ENCODE measurements at places on chromosomes 11 and 22.
A peak's percentile ranks its signal among the peaks of the same experiment; 100 is the strongest.

DNA sequence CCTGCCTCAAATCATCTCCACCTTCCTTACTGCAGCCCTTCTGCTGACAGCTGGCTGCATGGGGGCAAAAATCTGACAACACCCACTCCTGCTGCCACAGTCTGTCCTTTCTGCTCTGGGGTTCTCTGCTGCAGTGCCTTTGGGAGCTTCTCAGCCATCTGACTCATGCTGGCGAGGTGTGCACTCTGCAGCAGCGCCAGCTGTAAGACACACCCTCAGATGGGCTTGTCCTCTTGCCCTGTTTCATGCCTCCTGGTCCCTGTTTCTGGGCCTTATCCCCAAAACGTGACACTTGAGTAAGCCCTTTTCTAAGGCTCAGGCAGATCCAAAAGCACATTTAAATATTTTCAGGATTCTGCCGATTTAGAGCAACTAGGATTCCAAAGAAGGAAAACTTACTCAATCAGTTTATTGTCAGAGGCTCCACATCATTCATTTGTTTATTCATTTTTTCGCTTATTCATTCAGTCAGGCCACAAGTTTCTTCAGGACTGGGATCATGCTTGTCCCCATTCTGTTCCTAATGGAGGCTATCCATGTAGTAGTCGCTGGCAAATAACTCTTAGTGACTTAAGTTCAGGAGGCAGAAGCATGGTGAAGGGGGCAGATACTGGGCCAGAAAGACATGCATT is 60.2 kb downstream of the SMIM38 start:
- no peak for DNase-seq

- no peak for DNase-seq
These were observed 2.2 kb downstream of the TUT1 start for GRCh38 chr11:62588966-62589637.

GRCh38 chr22:23069502-23070357 is 589 bp upstream of the GNAZ start:
- DNase-seq = peak; percentile 91

GRCh38 chr22:46096706-46097230 is 53.6 kb upstream of the PPARA start:
- DNase-seq = no peak

DNA sequence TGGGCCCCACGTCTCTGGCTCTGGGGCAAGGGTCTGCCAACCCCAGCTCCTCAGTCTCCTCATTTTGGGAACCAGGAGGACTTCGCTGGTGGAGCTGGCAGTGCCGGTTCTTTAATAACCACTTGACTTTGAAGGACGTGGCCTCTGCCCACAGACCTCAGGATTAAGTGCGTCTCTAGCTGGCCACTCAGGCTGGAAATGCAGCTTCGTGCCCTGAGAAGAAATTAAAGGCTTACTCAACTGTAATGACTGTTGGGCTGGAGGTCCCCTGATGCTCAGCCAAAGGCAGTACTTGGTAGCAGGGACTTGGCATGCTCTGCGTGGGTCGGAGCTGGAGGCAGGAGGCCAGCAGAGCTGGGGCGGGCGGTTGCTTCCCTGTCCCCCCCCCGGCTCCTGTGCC is 16.7 kb upstream of the PARVG start:
- DNase-seq = no peak

DNA sequence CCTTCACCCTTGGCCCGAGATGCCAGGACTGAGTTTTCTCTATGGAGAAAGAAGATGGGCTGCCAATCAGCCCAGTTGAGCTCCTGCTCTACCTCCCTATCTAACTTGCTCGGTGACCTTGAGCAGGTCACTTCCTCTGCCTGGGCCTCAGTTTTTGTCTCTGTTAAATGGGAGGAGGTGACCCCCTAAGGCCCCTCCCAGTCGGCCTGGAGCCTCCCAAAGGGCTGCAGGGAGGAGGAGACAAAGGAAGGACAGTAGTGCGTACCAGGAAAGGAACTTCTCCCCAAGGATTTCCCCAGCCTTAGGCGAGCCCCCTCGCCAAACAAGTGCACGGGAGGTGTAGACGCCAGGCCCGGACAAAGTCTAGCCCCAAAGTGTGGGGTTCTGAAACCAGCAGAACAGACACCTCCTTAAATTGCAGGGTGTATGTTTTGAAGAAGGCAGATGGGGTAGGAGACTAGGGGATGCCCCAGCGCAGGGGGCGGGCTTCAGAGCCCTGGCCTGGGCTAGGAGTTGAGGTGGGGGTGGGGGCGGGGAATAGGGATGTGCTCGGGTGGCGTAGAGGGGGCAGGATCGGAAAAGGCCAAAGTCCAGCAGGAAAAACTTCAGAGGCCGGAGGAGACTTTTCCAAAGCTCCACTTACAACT is 1.0 kb downstream of the CBX7 start:
- DNase-seq = no peak

- DNase-seq = no peak
These were observed 23.3 kb downstream of the DKK3 start for GRCh38 chr11:11985016-11985715.

DNA sequence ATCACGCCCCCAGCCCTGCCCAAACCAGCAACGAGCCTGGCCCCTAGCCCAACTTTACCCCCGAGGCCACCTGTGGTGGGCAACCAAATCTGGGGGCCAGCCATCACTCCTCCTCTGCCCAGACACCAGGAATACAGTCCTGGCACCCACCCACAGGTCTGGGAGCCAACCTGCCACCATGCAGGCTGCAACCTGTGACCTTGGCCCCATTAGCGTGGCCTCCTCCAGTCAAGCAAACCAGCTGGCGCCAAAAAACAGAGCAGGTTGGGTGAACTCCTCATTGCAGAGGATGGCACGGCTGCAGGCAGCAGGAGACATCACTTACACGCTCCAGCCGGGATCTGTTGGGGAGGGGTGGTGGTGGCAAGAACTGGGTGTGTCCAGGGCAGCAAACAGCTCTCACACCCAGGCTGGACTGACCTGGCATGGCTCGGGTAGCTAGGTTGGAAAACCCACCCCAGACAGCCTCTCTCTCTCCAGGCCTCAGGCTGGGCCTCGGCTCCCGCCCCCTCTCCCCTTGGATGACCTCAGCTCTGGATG is 65.5 kb upstream of the TCF20 start:
- no peak for DNase-seq

DNA sequence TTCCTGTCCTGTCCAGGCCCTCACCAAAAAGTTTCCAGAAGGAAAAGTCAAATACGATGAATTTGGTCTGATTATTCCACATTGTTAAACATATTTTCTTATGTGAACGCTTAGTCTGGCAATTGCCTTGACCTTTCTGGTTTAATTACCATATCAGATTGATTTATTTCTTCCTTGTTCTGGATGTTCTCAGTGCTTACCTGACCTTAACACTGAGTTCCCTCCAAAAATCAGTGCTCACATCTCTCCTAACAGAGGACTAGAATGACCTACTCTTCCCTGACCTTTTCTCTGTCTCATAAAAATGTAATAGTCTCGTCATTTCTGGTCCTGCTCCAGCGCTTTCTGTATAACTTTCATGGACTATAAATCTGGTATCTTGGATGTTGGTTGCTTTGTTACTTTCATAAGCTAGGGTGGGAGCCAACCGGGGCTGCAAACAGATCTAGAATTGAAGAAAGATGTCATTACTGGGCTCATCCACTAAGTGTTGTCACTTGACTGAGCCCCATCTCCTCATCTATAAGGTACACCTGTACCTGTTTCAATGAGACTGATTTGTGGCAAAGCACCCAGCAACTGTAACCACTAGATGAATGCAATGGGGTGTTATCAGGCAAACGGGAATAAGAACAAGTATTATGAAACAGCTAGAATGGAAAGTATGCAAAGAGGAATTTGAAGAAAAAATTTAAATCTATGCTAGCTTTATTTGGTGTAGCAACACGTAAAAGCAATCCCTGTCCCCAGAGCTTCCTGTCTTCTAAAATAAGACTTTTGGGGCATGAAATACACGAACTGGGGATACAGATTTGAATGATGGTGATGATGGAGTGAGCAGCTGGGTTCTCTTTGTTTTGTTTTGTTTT is 2.4 kb downstream of the FADS2 start:
- DNase-seq = no peak

DNA sequence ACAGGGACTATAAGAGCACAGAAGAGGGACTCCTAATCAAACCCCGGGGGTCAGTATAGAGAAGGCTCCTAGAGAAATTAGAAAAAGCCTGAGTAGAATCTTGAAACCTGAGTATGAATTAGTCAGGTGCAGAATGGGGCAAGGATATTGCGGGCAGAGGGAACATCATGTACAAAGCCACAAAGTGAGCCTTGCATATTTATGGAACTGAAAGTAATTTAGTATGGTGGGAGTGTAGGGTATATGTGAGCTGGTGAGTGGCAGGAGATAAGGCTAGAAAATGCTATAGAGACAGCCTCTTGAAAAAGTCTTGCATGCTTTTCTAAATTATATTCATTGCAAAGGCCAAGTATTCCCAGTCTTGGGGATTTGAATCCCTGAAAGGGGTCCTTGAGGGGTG is 93.7 kb downstream of the STIM1 start:
- DNase-seq = no peak

DNA sequence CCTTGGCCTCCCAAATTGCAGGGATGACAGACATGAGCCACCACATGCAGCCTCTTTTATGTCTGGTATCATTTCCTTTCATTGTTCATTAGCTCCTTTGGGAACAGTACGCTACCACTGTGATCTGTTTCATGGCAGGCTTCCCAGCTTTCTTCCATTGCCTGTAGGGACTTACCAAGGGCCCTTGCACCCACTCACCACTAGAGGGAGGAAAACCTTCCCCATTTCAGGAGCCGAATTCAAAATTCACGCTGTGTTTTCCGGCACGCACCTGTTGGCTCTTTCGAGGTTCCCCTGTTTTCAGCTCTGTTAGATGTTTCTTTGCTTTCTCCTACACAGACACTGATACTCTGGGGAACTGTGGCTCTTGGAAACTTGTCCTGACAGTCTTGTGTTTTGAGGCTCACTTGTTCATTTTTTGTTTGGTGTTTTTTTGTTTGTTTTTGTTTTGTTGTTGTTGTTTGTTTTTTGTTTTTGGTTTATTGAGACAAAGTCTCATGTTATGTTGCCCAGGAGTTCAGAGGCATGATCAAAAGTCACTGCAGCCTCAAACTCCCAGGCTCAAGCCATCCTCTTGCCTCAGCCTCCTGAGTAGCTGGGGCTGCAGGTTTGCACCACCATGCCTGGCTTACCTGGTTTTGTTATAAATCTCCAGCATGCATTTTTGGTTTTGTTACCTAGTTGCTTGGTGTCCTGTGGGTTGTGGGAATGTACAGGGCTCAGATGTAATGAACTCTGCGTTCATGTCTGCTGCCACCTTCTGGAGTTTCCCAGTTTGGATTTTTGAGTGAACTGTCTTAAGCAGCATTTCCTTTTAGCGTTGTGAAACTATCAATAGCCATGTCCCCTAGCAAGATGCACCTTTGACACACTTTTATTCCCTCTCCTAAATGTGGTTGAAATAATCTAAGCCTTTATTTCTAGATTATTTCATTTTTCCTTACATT is 2.3 kb downstream of the KRTAP5-11 start:
- peak; percentile 82 for DNase-seq

DNA sequence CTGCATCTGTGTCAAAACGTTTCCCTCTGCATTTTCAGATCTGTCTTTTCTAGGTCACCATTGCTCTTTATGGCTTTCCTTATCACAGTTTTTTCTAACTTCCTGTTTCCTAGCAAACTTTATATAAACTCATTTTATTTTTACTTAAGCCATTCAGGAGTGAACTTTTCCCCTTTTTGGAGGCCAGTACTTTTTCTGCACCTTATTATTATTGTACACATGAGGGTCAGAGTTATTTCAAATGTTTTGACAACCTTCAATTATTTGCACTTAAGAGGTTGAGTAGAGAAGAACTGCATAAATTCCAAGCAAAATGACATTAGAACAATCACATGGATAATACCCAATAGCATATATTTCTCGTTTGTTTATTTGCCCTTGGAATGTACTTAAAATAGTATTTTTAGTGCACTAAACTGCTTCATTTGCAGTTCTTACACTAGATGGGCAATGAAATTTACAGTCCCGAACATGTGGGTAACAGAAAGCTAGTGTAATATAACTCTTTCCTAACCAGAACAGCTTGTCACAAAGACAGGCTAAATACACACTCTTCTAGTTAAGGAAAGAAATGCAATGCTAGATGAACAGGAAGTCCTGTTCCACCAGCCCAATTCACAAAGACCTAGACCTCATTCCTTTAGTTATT is 79.5 kb downstream of the UBASH3B start:
- DNase-seq = no peak

DNA sequence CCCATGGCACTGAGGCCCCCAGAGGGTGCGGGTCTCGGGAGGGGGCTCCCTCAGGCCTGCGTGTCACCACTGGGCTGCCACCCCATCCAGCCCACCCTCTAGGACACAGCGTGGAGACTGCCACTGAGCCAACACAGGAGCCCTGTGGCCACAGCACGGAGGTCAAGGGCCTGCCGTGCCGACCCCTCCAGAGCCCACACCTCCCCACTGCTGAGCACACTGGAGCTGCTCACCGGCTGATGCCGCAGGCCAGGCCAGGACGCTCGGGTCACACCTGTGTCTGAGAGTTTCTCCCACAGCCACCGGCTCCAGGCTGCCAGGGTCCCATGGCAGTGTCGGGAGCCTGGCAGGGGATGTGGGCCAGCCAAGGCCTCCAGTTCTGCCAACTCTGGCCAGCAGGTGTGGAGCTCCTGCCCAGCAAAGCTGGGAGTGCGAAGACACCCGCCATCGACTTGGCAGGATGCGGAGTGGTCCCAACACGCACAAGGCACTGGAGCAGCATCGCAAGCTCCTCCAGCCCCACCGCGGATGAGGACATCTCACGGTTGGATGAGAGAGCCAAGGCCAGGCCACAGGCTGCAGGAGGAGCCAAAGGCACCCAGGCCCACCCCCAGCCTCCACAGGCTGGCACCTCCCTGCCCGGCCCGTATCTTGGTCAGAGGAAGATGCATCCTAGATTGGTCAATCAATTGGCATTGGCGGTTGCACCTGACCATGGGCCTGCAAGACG is 187.1 kb downstream of the BRD1 start:
- DNase-seq = no peak

DNA sequence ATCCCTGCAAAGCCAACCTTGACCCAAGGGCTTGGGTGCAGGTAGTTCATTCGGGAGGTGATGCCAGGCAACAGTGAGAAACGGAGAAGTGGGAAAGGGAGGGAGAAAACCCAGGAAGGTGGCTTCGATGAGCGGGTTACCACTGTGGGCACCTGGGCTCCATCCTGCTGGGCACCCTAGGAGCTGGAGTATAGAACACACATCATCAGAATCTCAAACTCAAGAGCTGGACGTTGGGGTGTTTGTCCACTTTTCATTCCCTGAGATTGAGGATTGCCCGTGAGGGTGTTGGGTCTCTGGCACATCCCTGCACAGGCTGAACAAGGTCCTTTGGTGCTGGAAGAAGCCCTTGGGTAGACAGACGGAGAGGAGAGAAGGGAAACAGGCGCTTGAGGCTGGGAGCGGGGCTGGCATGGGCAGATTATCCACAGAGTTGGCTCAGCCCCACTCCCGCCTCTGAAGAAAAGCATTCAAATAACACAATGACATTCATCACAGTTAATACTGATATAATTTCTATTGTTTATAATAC is 70.4 kb downstream of the LRRC32 start:
- no peak for DNase-seq

Measured in NCI-H1092 (cell line).